Activated CD4-positive, alpha-beta T cell treated with anti-CD3 and anti-CD28 coated beads, Interleukin-2, amount 10 ng/mL, durations not matched to agents 24 days and 14 days (primary cell): ENCODE measurements at places on chromosomes 5 and 9. TPM values are rescaled to one million over a fixed set of nuclear protein-coding genes. Genes with fewer than 3 reads are reported as not detected.

- no peak for DNase-seq
These were observed 161.9 kb downstream of the MACROH2A1 start for GRCh38 chr5:135236908-135237747.

DNA sequence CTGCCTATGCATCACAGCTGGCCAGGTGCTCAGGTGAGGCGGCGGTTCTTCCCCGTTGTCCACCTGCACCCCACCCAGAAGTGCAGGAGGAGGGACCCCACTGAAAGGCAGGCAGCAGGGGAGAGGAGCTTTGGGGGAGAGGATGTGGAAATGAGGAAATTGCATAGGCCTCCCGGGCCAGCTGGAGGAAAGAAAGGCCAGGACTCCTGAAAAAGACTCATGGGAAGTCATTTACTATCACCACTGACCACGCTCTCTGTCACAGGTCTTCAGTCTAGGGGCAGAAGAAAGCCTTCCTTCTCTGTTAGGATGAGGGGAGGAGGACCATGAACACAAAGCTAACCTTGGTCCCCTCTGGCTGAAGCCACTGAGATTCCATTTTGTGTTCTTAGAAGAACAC, 28.1 kb downstream of the KCNMB1 start:
- no peak for DNase-seq

- DNase-seq = no peak
These were observed 234.9 kb downstream of the SH3GL2 start for GRCh38 chr9:17813798-17814197.

GRCh38 chr5:53613061-53613460, 52.6 kb downstream of the NDUFS4 start:
- DNase-seq = no peak

DNA sequence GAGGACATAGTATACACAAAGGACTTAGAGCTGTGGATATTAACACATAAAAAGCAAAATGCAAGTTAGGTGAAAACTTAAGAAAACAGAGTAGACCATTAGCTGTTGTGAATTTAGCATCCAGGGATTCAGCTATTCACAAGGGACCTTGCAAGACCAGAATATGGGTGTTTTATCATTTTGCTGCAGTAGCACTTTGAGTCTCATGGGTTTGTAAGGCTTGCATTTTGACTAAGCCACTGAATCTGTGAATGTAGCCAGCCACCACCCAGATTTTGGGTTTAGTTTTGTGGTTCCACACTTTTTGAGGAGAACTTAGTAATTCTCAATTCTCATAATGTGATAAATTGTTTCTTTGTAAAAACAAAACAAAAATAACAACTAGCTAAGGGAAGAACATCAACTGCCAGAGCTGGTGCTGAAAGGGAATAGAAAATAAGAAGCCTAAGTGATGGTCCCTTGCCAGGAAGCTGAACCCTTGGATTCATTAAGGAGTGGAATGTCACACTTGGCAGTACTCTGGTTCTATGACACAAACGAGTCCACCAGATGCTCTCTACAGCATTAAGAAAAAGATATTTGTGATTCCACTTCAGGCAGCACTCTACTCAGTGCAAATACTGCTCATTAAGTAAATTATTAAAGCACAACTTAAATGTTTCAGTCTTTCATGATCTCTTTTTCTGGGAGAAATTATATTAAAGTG, 557.4 kb upstream of the ZNF462 start:
- DNase-seq = no peak

GRCh38 chr9:8649160-8649559, 849.6 kb upstream of the DMAC1 start:
- DNase-seq = no peak

- DNase-seq = peak; percentile 80
These were observed 11.3 kb downstream of the AHRR start for GRCh38 chr5:332843-333242.

- DNase-seq = no peak
These were observed 620.6 kb upstream of the DAB2 start for GRCh38 chr5:40045429-40045828.

GRCh38 chr5:140595538-140596300, 31.1 kb downstream of the SLC35A4 start:
- no peak for DNase-seq

DNA sequence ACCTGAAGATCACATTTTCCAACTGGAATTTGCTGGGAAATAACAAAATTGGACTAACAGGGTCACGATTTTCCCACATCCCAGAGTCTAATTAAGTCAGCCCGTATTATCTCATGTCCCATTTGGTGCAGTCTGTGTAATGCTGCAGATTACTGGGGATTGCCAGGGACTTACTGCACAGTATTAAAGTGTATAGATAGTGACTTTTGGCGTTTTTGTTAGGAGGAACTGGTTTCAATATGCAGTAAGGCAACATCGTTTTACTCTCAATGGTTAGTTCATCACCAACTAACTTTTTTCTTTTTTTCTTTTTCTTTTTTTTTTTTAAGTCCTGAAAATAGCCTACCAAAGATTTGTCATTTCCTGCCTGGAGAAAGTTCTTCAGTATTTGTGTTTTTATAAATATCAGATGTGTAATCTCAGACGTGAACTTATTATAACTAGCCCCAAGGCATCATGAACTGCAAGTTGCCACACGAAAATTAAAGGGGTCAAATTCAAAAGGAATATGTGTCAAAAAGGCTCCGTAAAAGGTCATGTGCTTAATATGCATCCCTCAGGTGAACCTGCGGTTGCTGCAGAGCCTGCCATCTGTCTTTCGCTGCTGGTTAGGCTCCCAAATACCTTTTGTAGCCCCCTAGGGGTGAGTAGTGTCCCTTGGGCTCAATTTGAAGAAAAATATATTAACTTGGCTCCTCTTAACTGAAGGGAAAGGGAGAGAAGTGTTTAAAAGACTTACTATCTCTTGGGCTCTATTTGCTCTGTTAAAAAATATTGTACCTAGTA, 176.7 kb upstream of the ADAMTSL1 start:
- no peak for DNase-seq

Gene ASTN2
- total RNA-seq = 2.8 and 3.1 TPM in 2 replicates

Gene C9orf50
- total RNA-seq = not detected in 2 replicates

Gene MRRF
- total RNA-seq = 68.8 and 73.1 TPM in 2 replicates

Gene IGIP
- 2.8 TPM in 2 replicates for total RNA-seq

Gene KCNIP1
- not detected in 2 replicates for total RNA-seq

Gene CENPK
- total RNA-seq = 87.8 and 88.8 TPM in 2 replicates

Gene GEMIN5
- 44.7 and 47.5 TPM in 2 replicates for total RNA-seq
